NCI-H2227 treated with DMSO at 0.1 percent for 48 hours (cell line): ENCODE measurements at places on chromosomes 12 and 14.

GRCh38 chr12:83408146-83408545, 721.4 kb downstream of the TMTC2 start:
- no peak for DNase-seq

DNA sequence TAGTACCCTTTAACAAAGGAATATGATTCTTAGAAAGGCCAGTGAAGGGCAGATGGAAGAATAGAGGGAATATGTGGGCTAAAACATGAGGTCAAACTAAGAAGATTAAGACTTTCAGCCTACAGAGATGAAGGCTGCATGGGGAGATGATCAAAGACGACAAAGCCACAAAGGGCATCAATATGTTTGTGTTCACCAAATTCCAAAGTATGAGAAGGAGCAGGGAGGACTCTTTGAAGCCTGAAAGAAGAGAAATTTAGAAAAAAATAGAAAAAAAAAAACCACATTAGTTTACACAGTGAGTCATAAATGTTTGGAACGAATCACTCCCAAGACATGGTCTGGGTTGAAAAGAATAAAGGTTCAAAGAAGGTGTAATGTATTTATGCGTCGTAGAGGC, 131.8 kb downstream of the NEDD1 start:
- DNase-seq: no peak

- no peak for DNase-seq
These were observed 8.1 kb downstream of the KRT18 start for GRCh38 chr12:52956987-52957386.

DNA sequence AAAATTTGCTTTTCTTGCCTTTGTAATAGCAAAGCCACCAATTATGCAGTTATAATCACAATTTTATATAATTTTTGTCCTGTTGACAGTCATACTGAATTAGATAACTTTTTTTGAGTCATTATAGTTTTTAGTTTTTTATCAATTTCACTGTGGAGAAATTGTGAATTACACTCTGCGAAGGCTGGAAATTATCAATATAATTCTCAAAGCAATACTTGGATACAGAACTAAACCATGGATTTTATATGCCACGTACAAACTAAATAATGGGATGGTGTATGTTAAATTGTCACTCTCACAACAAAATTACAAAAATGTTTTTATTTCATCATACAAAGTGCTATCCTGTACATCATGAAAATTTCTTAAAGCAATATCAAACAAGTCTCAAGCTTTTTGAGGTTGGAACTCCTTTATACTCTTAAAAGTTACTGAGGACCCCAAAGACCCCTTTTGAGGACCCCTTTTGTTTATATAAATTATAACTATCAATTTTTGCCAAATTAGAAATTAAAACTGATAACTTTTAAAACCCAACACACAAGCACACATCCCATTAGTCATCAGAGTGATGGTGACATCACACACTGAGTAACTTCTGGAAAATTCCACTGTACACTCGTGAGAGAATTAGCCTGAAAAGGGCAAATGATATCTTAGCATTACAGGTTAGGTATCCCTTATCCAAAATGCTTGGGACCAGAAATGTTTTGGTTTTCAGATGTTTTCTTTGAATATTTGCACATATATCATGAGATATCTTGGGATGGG, 19.8 kb upstream of the AQP2 start:
- DNase-seq: no peak

- DNase-seq: no peak
These were observed 127.3 kb upstream of the PWP1 start for GRCh38 chr12:107558141-107558815.

GRCh38 chr14:96098309-96098998, 59.3 kb downstream of the C14orf132 start:
- DNase-seq: no peak

DNA sequence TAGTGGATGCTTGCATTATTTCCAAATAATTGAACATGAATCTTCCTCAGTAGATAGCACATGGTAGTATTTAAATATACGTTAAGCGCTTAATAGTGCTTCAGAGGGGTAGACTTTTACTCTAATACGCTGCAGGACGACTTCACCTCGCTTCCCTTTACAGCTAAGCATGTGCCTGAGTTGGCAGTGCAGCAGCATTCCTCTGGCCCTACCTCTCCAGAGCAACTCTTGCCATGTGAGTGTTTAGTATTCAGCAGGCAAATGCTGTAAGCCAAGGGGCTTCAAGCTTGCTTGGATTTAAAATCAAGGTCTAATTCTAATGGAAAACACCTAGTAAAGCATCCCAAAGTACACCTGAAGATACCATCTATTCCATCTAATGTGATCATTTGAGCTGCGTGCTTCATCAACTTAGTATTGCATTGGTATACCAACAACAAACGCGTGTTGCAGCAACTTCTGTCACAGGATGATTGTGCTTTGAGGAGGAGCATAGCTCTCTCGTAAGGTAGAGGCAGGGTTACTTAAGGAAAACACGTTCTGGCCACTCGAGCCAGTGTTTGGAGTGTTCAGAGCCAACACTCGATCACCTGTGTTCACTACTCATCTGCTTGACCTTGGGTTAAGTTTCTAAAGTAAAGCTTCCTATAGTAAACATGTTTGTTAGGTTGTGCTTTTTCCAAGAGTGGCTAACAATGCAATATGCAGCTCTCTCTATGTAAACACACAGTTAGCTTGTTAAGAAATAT, 60.6 kb downstream of the PIWIL1 start:
- DNase-seq: no peak

GRCh38 chr14:68444449-68445168, 348.3 kb downstream of the ZFP36L1 start:
- DNase-seq: no peak

DNA sequence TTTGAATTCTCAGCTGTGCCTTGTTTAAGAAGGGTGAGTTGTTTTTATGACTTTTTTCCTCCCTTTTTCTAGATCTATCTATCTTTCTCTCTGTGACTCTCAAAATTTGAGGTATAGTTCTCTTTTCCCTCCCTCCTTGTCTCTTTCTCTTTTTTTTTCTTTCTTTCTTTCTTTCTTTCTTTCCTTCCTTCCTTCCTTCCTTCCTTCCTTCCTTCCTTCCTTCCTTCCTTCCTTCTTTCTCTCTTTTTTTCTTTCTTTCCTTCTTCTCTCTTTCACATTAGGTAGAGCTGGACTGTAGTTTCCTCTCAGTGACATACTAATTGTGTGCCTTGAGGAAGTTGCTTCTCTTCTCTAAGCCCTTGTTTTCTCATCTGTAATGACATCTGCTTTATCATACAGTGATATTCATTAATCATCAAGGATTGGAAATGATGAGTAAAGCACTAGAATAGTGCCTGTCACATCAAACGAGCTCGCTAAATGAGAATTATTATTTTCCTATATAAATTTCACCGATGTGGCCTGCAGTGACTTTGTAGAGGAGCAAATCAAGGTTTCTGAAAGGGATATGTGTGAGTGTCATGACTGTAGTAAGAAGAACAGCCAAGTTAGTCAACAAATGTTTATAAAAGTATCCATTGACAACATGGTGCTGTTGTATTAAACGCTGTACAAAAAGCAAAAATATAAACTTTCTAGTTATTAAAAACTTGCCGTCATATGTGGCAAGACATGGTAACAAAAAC, 78.9 kb upstream of the SLC38A2 start:
- DNase-seq: no peak

- no peak for DNase-seq
These were observed 897.8 kb downstream of the LRFN5 start for GRCh38 chr14:42504433-42504832.

DNA sequence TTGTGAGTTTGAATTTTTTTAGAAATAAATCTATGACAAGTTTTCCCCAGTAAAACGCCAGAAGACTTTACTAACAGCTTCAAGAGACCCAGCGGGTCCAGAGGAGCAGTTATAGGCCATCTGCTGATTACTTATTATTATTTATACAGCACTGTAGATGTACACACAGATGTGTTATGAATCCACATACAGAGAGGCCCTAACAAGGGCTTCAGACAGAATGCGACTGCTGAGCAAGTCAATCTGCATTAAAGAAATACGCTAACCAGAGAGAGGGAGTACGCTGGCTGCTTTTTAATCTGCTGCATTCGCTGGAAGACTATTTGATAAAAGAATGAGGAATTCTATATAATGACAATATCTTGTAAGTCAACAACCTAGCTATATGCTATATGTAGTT, 32.5 kb downstream of the ATF7 start:
- no peak for DNase-seq

DNA sequence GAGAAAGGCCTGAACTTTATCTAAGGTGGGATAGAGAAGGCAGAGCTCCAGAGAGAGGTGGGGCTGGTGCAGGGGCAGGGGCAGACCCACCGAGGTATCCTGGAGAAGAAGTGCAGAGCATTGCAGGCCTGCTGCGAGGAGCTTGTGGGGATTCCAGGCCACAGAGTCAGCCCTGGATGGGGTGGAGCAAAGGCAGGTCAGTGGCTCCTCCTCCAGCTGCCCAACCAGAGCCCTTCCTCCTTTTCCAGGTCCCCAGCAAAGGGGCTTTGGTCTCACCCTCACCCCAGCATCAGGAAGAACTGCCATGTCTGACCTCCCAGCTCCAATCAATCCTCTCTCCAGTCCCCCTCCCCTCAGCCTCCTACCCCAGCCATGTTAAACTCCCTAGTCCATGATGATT, 19.8 kb upstream of the ZNF740 start:
- no peak for DNase-seq

GRCh38 chr14:104874110-104874531, 9.1 kb downstream of the CEP170B start:
- DNase-seq: no peak

- DNase-seq: no peak
These were observed 8.1 kb downstream of the BCL7A start for GRCh38 chr12:122029620-122030423.

- DNase-seq: no peak
These were observed 300.8 kb downstream of the NPAS3 start for GRCh38 chr14:33239465-33239864.

GRCh38 chr12:11650286-11651281, 1.1 kb downstream of the ETV6 start:
- no peak for DNase-seq

DNA sequence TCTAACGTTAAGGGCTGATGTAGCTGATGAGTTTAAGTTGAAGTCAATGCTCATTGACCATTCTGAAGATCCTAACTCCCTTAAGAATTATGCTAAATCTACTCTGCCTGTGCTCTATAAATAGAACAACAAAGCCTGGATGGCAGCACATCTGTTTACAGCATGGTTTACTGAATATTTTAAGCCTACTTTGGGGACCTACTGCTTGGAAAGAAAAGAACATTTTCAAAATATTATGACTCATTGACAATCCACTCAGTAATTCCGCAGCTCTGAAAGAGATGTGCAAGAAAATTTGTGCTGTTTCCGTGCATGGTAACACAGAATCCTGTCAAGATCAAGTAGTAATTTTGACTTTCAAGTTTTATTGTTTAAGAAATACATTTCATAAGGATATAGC, 35.0 kb upstream of the NAV3 start:
- no peak for DNase-seq

DNA sequence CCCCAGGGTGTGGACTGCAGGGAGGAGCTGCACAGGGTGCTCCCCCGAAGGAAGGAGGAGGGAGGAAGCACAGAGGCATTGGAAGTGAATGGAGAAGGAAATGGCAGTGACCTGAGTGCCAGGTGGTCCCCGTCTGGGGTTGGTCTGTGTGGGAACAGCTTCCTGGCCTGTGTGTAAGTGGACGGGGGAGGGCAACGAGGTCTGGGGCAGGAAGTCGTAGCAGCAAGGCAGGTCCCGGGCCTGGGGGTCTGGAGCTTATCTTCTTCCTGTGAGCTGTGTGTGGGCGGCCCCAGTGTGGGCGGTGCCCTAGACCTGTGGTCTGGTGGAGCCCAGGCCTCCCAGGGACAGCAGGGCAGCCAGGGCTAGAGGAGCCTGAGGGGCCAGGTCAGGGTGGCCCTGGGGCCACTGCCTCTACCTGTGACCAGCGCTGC, 382.1 kb downstream of the TMEM121 start:
- no peak for DNase-seq

GRCh38 chr12:70449074-70449752, 83.1 kb downstream of the KCNMB4 start:
- DNase-seq: no peak

- peak; percentile 48 for DNase-seq
These were observed 365 bp upstream of the CCDC88C start for GRCh38 chr14:91417983-91418386.

GRCh38 chr14:104804481-104805325, 3.8 kb downstream of the ZBTB42 start:
- no peak for DNase-seq

DNA sequence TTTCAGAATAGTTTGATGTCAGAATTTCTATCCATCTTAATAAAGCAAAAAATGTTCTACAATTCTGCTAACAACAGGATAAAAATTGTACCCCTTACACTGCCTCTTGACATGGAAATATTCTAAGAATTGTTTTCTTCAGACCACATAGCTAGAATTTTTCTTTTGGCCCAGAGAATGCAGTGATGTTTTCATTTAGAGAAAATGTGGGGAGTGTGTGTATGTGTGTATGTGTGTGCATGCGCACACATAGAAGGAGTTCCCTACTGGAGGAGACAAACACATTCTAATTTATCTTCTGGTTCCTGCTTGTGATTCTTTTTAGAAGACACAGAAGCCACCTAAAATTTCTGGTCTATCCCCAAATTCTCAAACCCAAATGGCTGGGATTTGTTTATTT, 1145.7 kb downstream of the VRK1 start:
- no peak for DNase-seq

- no peak for DNase-seq
These were observed 25.5 kb downstream of the GALC start for GRCh38 chr14:87967496-87967895.

DNA sequence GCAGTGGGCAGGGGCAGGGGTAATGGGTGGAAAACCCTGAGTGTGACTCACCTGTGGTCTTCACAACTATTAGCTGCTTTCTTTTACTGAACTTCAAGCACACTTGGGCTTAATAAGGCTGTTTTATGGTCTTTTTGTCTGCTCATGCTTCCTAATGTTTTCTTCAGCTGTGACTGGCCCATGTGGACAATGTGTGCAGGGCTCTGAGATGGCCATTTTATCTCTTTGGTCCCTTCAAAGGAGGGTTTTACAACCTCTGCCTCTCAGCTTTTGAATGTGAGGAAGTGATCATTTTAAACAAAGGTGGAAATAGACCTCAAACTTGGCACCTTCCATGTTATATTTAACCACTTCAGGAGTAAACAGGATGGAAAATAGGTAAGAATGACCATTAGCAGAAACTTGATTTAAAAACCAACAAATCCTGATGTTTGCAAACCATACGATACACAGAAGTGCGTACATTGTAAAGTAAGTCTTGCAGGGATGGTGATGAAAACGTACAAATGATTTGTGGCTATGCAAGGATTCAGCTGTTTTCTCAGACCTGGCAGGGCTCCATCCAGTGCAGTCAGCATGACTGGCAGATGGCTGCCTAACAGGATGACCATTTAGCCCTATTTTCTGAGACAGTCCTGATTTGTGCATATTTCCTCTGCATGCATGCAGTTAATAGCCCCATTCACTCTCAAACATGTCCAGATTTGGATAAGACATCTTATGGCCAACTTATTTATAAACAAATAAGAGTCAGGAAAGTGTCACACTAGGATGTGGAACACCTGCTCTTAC, 103.2 kb downstream of the SLC38A4 start:
- DNase-seq: no peak

GRCh38 chr14:77406086-77406485, 17.2 kb downstream of the NOXRED1 start:
- DNase-seq: no peak
